ENCODE measurements at places on chromosomes 2 and 18. TPM values are rescaled to one million over a fixed set of nuclear protein-coding genes. Genes with fewer than 3 reads are reported as not detected.

GRCh38 chr2:68009526-68009925 is 53.3 kb downstream of the C1D start:
- no peak overlapping the region for H3K4me3 ChIP-seq
- H3K4me1 ChIP-seq: peaks cover 3% of the 10 kb centered on the region
- no peak overlapping the region for H3K27ac ChIP-seq
- no peak for DNase-seq

DNA sequence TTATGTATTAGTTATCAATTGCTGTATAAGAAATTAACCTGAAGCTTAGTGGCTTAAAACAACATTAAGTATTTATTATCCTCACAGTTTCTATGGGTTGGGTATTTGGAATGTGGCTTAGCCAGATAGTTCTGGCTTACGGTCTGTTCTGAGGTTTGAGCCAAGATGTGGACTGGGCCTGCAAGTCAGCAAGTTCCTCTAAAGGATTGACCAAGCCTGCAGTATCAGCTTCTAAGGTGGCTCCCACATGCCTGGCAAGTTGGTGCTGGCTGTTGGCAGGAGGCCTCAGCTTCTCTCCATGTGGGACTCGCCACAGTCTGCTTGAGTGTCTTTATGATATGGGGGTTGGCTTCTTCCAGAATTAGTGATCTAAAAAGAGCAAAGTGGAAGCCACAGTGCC is 45.0 kb upstream of the TCF4 start:
- H3K27me3 ChIP-seq: no peaks in the 10 kb centered on the region
- no peaks in the 10 kb centered on the region for H3K4me1 ChIP-seq
- H3K27ac ChIP-seq: no peak overlapping the region
- H3K4me3 ChIP-seq: no peak overlapping the region

DNA sequence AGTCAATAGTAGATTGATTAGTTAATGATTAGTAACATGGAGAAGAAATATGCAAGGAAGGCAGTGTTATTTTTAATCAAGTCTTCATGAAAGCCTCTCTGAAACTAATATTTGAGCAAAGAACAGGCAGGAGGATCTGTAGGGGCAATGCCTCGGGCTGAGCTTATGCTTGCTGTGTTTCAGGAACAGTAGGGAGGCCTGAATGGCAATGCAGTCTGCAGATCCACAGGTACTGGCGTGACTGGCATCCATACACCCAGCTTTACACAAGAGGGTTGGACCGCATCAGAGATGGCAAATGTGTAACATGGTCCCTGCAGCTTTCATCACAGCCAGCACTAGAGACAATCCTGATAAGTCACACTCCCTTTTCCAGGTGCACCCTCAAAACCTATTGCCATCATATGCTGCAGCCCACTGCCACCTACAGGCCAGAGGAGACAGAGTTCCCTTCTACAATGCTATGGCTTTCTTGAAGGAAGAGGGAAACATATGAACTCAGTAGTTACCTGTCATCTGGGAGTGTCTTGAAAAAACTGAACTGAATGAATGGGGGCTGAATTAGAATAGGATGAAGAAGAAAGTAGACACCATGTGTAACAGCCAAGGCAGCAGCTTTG is 582.4 kb upstream of the RAB6C start:
- H3K27me3 ChIP-seq: no peaks in the 10 kb centered on the region
- peak; percentile 40 for DNase-seq
- no peak overlapping the region for H3K4me3 ChIP-seq
- H3K4me1 ChIP-seq: no peaks in the 10 kb centered on the region
- no peak overlapping the region for H3K27ac ChIP-seq
- H3K36me3 ChIP-seq: no peaks in the 10 kb centered on the region

Gene IL1B
- total RNA-seq: 0.14 TPM

GRCh38 chr2:49298230-49298629 is 143.9 kb upstream of the FSHR start:
- H3K27ac ChIP-seq: no peak overlapping the region
- no peak for DNase-seq
- no peaks in the 10 kb centered on the region for H3K36me3 ChIP-seq
- H3K4me1 ChIP-seq: no peaks in the 10 kb centered on the region
- no peak overlapping the region for H3K4me3 ChIP-seq
- H3K27me3 ChIP-seq: no peaks in the 10 kb centered on the region

DNA sequence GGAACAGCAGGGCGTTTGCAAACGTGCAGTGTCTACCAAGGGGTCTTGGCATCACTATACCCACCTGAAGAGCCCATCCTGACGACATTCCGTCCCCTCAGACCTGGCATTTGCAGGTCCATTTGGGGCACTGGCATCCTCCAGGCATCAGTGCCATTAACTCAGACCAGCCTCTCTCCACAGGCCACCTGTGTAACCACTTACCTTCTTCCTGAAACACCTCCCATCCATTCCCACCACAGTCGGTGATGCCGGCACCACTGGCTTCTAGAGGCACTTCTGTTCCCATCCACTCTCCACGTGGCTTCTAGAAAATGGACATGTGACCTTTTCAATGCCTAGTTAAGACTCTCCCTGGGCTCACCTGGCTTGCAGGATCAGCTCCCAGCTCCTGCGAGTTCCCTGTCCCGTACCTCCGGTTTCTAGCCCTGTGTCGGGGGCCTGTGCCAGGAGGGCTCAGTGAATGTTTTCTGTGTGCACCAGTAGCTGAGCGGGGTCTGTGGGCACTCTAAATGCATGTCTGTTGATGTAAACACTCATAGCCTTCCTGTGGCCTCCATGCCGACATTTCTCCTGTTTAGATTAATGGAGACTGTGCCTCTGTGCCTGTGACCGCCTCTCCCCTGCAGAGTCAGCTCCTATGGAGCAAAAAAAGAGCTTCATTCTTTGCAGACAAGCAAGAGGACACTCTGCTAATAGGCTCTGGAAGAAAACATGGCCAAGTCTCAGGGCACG is 458.0 kb upstream of the HS6ST1 start:
- H3K27ac ChIP-seq: no peak overlapping the region
- no peak for DNase-seq

- no peaks in the 10 kb centered on the region for H3K27me3 ChIP-seq
- peak overlapping the region; percentile 59 for H3K4me3 ChIP-seq
- H3K27ac ChIP-seq: peak overlapping the region; percentile 95
- no peak for DNase-seq
- peaks cover 19% of the 10 kb centered on the region for H3K36me3 ChIP-seq
Measured at GRCh38 chr2:181304011-181304844, 153.0 kb upstream of the ITGA4 start.

Gene SMYD5
- total RNA-seq: 26.8 TPM

DNA sequence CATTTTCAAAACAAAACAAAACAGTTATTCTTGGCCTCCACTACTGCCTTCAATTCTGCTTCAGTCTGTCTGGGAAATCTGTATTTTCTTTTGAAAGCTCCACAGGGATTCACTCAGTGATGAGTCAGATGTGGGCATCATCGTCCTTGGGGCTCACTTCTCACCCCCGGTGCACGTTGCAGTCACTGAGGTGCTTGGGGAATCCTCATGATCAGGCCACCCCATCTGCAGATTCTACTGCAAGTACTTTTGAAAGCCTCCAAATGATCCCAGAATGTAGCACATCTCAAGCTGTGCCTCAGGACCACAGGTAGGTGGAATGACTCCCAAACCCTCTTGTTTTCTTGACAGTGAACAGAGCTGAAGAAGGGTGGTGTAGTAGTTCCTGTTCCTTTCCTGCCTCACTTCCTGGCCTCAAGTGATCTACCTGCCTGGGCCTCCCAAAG is 34.3 kb downstream of the LPIN2 start:
- peak overlapping the region; percentile 91 for H3K27ac ChIP-seq
- peaks cover 82% of the 10 kb centered on the region for H3K4me1 ChIP-seq
- peaks cover 36% of the 10 kb centered on the region for H3K36me3 ChIP-seq
